ENCODE measurements at places on chromosomes 3 and 15. TPM values are rescaled to one million over a fixed set of nuclear protein-coding genes. Genes with fewer than 3 reads are reported as not detected.

SEMA7A gene
- total RNA-seq, result 0.80 TPM

ANKRD63 gene
- not detected for total RNA-seq

PIERCE2 gene
- total RNA-seq, result 4.3 TPM

LRRC2 gene
- 1.5 TPM for total RNA-seq

TNNC1 gene
- not detected for total RNA-seq

GOLGA6B gene
- total RNA-seq, result not detected

STRIT1 gene
- not detected for total RNA-seq

PP2D1 gene
- total RNA-seq, result not detected

NANOGP8 gene
- 1.3 TPM for total RNA-seq

CTNNB1 gene
- total RNA-seq, result 617 TPM

ZNF385D gene
- 3.8 TPM for total RNA-seq

PRR20G gene
- not detected for total RNA-seq

B3GALNT1 gene
- 14.6 TPM for total RNA-seq

FRMD5 gene
- total RNA-seq, result 1.6 TPM

CCDC54 gene
- total RNA-seq, result not detected

TMEM158 gene
- 0.48 TPM for total RNA-seq

CKMT1A gene
- 0.66 TPM for total RNA-seq

MB21D2 gene
- 4.0 TPM for total RNA-seq

ANKDD1A gene
- 7.2 TPM for total RNA-seq

All from breast epithelium (tissue), 4 donors.